ENCODE measurements at places on chromosomes 4 and X. TPM values are rescaled to one million over a fixed set of nuclear protein-coding genes. Genes with fewer than 3 reads are reported as not detected.
A peak's percentile ranks its signal among the peaks of the same experiment; 100 is the strongest.

DNA sequence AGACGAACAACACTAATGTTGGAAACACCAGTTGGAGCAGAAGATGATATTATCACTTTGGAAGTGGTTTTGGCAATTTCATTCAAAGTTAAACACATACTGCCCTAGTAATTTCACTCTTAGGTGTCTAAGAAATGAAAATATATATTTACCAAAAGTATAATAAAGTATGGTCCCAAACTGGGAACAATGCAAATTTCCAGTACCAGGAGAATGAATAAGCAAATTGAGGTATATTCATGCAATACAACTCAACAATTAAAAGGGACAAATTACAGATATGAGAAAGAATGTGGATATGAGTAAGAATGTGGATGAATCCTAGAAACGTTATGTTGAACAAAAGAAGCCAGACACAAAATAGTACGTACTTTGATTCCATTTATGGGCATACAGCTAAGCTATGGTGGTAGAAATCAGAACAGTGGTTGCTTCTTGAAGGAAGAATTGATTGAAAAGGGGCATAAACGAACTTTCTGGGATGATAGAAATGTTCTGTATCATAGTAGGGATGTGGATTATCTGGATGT is 10.0 kb downstream of the ELMOD2 start:
- no peaks in the 10 kb centered on the region for H3K27me3 ChIP-seq
- H3K4me3 ChIP-seq = no peak overlapping the region
- peaks cover 8% of the 10 kb centered on the region for H3K36me3 ChIP-seq
- no peak for DNase-seq
- no peak overlapping the region for H3K27ac ChIP-seq

- H3K27me3 ChIP-seq = peaks cover 6% of the 10 kb centered on the region
- H3K4me1 ChIP-seq = no peaks in the 10 kb centered on the region
- H3K36me3 ChIP-seq = no peaks in the 10 kb centered on the region
- H3K4me3 ChIP-seq = no peak overlapping the region
- no peak for DNase-seq
- H3K27ac ChIP-seq = no peak overlapping the region
Observed at GRCh38 chrX:46860557-46860956, 23.7 kb downstream of the RP2 start.

DNA sequence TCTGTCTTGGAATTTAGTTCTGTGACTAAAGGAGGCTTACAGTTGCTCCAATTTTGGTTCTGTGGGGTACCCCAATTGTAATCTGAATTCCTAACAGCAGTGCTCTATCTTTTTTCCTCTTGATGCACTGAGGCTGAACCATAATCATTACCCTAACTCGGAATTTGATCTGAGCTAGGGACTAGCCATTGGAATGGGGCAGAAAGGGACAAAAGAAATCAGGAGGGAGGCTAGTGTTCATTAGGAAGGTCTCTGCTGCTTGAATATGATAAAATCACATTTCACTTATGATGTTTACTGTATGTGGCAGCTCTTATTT is 2.7 kb downstream of the KLF3 start:
- peak overlapping the region; percentile 99 for H3K27ac ChIP-seq
- peaks cover 42% of the 10 kb centered on the region for H3K4me1 ChIP-seq
- peaks cover 4% of the 10 kb centered on the region for H3K36me3 ChIP-seq
- H3K4me3 ChIP-seq = peak overlapping the region; percentile 83

GRCh38 chr4:8855818-8856245 is 15.8 kb downstream of the HMX1 start:
- H3K4me1 ChIP-seq = peaks cover 14% of the 10 kb centered on the region
- H3K27ac ChIP-seq = no peak overlapping the region
- no peak for DNase-seq
- no peaks in the 10 kb centered on the region for H3K36me3 ChIP-seq
- no peak overlapping the region for H3K4me3 ChIP-seq

GRCh38 chrX:153446950-153447580 is 1.2 kb upstream of the TREX2 start:
- peaks cover 4% of the 10 kb centered on the region for H3K4me1 ChIP-seq
- no peaks in the 10 kb centered on the region for H3K27me3 ChIP-seq
- DNase-seq = no peak
- no peaks in the 10 kb centered on the region for H3K36me3 ChIP-seq
- H3K4me3 ChIP-seq = no peak overlapping the region
- H3K27ac ChIP-seq = no peak overlapping the region

- H3K27me3 ChIP-seq = no peaks in the 10 kb centered on the region
- H3K4me1 ChIP-seq = no peaks in the 10 kb centered on the region
- no peak for DNase-seq
- no peak overlapping the region for H3K4me3 ChIP-seq
Observed at GRCh38 chrX:31805781-31806180, 733.9 kb upstream of the FTHL17 start.

DNA sequence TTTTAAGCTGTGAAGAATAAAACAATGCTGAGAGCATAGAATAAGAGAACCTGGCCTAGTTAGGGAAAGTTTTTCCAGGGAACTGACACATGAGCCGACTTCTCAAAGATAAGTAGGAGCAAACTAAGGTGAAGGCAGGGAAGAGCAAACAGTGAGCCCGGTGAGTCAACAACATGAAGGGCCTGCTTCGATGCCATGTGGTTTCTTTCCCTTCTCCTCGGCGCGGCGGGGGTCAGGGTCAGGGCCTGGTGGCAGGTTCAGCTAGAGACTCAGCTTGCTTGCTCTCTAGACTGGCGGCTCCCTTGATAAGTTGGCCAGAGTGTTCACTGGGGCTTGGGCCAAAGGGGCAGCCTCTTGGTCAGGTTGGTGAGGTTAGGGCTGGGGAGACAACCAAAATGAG is 81.1 kb downstream of the DLG3 start:
- no peaks in the 10 kb centered on the region for H3K36me3 ChIP-seq
- no peak for DNase-seq
- no peak overlapping the region for H3K4me3 ChIP-seq

DNA sequence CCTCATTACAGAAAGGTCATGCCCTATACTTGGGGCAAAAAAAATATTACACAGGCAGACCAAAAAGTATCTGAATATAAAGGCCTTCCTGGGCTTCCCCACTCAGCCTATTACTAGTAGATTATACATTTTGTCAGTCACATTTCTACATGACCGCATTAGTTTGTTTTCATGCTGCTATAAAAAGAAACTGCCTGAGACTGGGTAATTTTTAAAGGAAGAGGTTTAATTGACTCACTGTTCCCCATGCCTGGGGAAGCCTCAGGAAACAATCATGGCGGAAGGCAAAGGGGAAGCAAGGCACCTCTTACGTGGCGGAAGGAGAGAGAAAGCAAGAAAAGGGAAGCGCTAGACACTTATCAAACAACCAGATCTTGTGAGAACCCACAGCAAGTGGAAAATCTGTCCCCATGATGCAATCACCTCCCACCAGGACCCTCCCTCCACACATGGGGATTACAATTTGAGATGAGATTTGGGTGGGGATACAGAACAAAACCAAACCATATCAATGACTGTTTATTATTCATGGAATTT is 1312.0 kb downstream of the PCDH7 start:
- no peaks in the 10 kb centered on the region for H3K36me3 ChIP-seq
- H3K27me3 ChIP-seq = no peaks in the 10 kb centered on the region
- H3K27ac ChIP-seq = no peak overlapping the region
- no peak overlapping the region for H3K4me3 ChIP-seq
- H3K4me1 ChIP-seq = no peaks in the 10 kb centered on the region
- no peak for DNase-seq

DNA sequence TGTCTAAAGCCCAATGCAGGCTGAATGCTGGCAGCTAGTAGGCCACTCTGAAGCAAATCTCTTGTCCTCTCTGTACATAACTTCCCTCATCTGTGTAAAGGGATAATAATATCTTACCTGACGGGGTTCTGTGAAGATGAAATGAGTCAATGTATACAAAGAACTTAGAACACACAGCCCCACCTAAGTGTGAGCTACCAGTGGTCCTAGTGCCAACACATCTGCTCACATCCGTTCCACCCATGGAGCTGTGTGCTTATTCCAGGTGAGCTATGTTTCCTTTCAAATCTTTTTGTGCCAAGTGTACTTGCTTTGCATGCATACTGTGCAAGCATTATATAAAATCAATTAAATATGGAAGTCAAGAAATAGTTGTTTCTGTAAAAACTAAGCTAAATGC is 116.4 kb downstream of the TSPAN5 start:
- peaks cover 9% of the 10 kb centered on the region for H3K4me1 ChIP-seq
- no peak overlapping the region for H3K4me3 ChIP-seq
- no peak for DNase-seq
- H3K27ac ChIP-seq = no peak overlapping the region
- no peaks in the 10 kb centered on the region for H3K27me3 ChIP-seq

GRCh38 chr4:26074712-26075430 is 160.9 kb downstream of the SMIM20 start:
- no peak overlapping the region for H3K4me3 ChIP-seq
- peaks cover 20% of the 10 kb centered on the region for H3K4me1 ChIP-seq
- peak; percentile 91 for DNase-seq
- no peaks in the 10 kb centered on the region for H3K36me3 ChIP-seq

PF4V1 gene
- 0.27 TPM for total RNA-seq

DNA sequence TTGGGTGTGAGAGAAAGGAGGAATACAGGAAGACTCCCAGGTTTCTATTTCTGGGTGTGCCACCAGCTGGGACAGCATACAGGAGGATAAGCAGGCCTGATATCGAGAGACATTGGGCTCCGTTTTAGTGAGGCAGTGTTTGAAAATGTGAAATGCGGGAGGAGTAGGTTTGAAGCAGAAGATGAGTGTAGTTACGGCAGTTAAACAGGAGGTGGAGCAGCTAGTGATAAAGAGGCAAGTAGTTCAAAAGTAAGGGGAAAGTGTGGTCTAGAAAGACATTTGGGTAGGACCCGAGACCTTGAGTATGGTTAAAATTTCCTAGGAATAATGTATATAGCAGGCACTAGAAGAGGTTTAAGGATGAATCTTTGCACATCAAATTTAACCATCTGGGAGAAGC is 42.4 kb downstream of the DCUN1D4 start:
- no peak overlapping the region for H3K27ac ChIP-seq
- H3K4me3 ChIP-seq = no peak overlapping the region
- DNase-seq = peak; percentile 12
- peaks cover 21% of the 10 kb centered on the region for H3K36me3 ChIP-seq
- H3K27me3 ChIP-seq = no peaks in the 10 kb centered on the region
- H3K4me1 ChIP-seq = no peaks in the 10 kb centered on the region

- no peak overlapping the region for H3K27ac ChIP-seq
- H3K36me3 ChIP-seq = no peaks in the 10 kb centered on the region
- no peaks in the 10 kb centered on the region for H3K4me1 ChIP-seq
- no peaks in the 10 kb centered on the region for H3K27me3 ChIP-seq
- peak; percentile 92 for DNase-seq
- H3K4me3 ChIP-seq = no peak overlapping the region
Observed at GRCh38 chr4:149785696-149786431, 29.8 kb downstream of the IQCM start.

- no peaks in the 10 kb centered on the region for H3K27me3 ChIP-seq
- H3K4me3 ChIP-seq = no peak overlapping the region
Observed at GRCh38 chr4:176964116-176964691, 171.5 kb upstream of the VEGFC start.

ZFYVE28 gene
- total RNA-seq = 2.6 TPM

DNA sequence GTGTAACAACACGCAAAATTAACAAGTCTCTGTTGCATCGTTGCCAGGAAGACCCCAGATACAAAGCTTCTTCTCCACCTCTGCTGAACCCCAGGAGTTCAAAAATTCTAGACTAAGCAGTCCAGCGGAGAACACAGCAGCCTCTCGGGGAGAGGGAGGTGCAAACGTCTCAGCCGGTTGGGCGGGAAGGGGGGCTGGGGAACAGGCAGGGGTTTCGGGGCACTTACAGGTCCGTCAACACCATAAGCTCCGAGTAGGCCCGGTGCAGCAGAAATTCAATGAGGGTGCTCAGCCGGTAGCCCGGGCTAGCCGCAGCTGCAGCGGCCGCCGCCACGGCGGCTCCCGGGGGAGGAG is 394 bp downstream of the MED14 start:
- H3K4me1 ChIP-seq = no peaks in the 10 kb centered on the region
- peak; percentile 56 for DNase-seq
- H3K4me3 ChIP-seq = peak overlapping the region; percentile 69
- H3K36me3 ChIP-seq = no peaks in the 10 kb centered on the region
- peaks cover 22% of the 10 kb centered on the region for H3K27me3 ChIP-seq
- peak overlapping the region; percentile 99 for H3K27ac ChIP-seq

DOK7 gene
- 14.2 TPM for total RNA-seq

DNA sequence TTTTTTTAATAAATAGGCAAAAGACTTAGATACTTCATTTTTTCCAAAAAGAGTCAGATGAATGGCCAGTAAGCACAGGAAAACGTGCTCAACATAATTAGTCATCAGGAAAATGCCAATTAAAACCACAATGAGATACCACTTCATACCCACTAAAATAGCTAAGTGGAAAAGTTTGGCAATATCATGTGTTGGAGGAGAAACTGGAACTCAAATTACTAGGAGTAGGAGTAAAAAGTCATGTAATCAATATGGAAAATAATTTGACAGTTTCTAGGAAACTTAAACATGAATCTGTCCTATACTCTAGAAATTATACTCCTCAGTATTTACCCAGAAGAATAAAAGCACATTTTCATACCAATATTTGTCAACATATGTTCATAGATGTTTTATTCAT is 449.8 kb downstream of the INPP4B start:
- no peaks in the 10 kb centered on the region for H3K27me3 ChIP-seq
- DNase-seq = no peak
- no peaks in the 10 kb centered on the region for H3K4me1 ChIP-seq
- H3K27ac ChIP-seq = no peak overlapping the region
- H3K36me3 ChIP-seq = no peaks in the 10 kb centered on the region

GRCh38 chrX:43423876-43424275 is 232.2 kb upstream of the MAOA start:
- no peaks in the 10 kb centered on the region for H3K4me1 ChIP-seq
- no peak for DNase-seq
- peaks cover 5% of the 10 kb centered on the region for H3K27me3 ChIP-seq
- H3K4me3 ChIP-seq = no peak overlapping the region
- H3K36me3 ChIP-seq = no peaks in the 10 kb centered on the region
- no peak overlapping the region for H3K27ac ChIP-seq

GRCh38 chr4:2937146-2937857 is 25.9 kb downstream of the NOP14 start:
- H3K4me3 ChIP-seq = no peak overlapping the region
- H3K27me3 ChIP-seq = no peaks in the 10 kb centered on the region
- peaks cover 62% of the 10 kb centered on the region for H3K36me3 ChIP-seq
- peaks cover 35% of the 10 kb centered on the region for H3K4me1 ChIP-seq
- DNase-seq = no peak

DNA sequence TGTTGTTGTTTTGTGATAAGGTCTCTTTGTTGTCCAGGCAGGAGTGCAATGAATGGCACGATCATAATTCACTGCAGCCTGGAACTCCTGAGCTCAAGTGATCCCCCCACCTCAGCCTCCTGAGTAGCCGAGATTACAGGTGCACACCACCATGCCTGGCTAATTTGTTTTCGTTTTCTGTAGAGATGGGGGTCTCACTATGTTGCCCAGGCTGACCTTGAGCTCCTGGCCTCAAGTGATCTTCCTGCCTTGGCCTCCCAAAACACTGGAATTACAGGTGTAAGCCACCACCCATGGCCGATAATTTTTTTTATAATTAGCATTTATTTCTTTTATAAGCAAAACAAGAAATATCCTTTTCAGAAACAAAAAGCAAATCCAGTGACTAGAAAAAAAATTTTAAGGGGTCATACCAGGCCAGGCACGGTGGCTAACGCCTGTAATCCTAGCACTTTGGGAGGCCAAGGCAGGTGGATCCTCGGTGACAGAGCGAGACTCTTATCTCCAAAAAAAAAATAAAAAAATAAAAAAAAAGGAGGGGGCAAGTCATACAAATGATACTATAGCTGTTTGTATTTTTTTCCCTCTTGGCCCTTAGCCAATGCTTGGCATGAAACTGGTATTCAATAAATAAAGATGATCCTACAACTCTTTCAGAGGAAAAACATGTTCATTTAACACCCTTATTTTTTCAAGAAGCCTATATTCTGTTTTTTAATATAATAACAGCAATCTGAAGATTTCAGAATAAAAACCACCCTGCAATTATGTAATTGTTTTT is 3.4 kb downstream of the PLAC8 start:
- peaks cover 8% of the 10 kb centered on the region for H3K4me1 ChIP-seq
- H3K27me3 ChIP-seq = peaks cover 8% of the 10 kb centered on the region
- no peak overlapping the region for H3K4me3 ChIP-seq

MAGEA1 gene
- not detected for total RNA-seq
